SW 1271 (cell line): ENCODE measurements at places on chromosomes 5 and 9.

DNA sequence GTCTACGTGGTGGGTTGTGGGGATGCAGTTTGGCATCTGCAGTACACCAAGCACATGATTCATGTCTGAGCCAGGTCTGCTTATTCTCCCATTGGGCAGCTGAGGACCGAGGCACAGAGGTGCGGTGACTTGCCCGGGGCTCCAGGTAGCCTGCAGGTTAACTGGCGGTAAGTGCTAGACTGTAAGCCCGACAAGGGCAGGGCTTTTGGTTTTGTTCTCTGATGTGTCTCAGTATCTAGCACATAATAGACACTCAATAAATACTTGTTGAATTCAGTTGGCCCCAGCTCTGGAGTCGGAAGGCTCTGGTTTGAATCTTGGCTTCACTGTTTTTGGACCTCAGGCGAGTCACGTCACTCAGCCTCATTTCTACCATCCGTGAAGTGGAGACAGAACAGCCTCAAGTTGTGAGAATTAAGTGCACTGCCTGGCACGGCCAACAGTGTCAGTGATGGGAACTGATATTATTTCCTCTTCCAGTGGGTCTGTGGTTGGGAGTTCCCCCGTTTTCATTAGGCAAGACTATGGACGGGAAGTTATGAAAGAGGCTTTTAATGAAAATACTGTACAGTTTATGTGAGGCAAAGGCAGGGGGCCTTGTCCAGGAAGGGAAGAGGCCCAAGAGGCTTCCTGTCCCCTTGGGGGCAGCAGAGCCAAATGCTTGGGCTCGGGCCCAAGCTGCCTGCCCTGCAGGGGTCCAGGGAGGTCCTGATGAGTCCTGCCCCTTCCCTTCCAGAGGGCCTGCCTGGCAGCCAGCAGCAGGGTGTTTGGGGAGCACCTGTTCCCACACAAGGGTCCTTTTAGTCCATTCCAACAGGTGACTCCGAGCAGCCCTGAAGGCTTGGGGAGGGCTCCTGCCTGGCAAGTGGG, 3.3 kb downstream of the PRELID1 start:
- no peak for DNase-seq

GRCh38 chr5:152689250-152689711, 284.2 kb upstream of the NMUR2 start:
- DNase-seq: no peak

DNA sequence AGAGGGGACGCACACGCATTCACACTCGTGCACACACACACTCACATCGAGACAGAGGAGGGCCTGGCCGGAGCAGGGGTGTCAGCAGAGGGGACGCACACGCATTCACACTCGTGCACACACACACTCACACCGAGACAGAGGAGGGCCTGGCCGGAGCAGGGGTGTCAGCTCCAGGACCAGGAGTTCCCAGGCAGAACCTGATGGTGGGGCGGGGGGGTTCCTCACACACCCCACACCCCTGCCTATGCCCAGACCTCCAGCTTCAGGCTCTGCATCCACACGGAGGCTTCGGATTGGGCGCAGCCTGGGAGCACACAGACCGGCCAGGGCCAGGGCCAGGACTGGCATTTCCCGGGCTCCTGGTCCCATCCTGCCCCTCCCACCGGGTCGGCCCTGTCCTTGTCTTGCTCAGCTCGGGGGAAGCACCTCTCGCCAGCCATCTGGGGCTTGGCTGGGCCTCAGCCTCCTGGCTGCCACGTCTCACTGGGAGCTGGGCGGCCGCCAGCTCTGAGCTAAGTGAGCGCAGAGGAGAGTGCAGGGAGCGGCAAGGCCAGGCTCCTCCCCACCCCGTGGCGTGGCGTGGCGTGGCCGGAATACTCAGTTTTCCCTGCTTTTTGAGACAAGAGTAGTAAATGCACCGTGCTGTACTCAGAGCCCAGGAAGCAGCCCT, 31.3 kb downstream of the ADAMTS2 start:
- DNase-seq: no peak

DNA sequence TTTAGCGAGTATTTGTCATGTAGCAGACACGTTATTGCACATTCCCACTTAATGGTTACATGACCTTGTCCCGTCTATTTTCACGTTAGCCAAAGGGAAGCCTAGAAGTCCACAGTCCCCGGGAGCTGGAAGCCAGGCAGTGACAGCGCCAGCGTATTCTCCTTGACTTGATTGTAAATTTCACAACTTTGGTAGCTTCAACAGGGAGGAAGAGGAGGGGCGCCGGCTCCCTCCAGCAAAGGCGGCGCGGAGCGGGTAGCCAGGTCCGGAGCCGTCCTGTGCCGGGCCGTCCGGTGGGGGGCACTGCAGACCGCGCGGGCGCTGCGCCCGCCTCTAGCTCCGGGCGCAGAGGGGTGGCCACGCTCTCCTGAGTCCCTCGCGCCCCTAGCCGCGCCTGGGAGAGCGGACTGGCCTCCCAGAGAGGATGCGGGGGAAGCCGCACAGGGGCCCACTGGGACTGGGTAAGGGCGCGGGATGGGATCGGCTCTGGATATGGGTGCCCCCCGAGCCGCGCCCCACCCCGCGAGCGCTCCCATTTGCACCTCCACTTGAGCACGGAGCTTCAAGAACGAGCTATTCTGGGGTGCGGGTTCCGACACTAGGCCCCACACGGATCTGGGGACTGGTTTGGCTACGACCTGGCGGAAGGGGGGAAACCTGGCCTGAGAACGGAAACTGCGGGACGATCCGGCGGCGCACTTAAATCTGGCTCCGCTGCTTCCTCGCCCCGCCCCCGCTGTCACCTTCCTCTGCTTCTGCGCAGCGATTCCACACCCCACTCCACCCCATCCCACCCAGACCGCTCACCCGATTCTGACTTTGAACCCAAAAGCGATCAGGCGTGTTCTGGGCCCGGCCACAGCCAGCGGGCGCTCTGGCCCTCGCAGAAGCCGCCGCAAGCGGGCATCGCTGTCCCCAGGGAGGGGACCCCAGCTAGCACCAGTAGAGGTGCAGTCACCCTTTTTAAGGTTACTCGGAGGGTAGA, 23.8 kb downstream of the KLF4 start:
- no peak for DNase-seq

- DNase-seq: no peak
Measured at GRCh38 chr5:174239718-174240117, 194.2 kb downstream of the NSG2 start.

DNA sequence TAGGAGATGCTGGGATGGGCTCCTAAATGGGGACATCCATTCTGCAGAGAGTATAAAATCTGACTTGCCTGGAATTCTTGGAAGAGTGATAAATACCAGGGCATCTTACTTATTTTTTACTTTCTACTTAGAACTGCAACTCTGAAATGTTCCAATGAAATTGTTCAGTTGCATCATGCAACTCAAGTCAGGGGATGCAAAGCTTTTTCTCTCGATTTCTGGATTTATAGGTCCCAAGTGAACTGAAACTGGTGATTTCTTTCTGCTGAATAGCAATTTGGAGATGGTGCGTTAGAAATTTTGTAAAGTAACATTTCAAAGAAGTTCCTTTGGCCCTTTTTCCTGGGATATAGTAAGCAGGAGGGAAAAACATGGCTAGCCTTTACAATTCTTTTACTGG, 238.4 kb upstream of the CD180 start:
- DNase-seq: no peak
